ENCODE measurements at places on chromosomes 12 and 14.

GRCh38 chr12:122138616-122139015 is 35.4 kb downstream of the IL31 start:
- DNase-seq: no peak

GRCh38 chr12:75611041-75611440 is 99.6 kb upstream of the KRR1 start:
- peak; percentile 40 for DNase-seq

DNA sequence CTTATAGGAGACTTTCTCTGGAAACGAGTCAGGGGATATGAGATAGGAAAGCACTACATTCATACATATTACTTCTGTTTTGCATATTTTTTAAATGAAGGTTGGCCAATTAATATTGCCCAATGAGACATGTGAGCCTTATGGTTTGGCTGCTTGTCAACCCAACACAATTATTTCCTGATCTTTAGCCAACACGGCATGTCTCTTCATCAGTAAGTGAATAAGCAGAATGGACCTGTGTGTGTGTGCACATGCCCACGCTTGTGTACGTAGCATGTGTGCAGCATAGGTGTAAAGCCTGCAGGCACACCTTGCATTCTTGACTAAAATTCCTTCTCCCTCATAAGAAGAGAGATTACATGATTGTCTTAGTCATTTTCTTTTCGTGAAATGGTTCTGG is 88.3 kb downstream of the STON2 start:
- no peak for DNase-seq

DNA sequence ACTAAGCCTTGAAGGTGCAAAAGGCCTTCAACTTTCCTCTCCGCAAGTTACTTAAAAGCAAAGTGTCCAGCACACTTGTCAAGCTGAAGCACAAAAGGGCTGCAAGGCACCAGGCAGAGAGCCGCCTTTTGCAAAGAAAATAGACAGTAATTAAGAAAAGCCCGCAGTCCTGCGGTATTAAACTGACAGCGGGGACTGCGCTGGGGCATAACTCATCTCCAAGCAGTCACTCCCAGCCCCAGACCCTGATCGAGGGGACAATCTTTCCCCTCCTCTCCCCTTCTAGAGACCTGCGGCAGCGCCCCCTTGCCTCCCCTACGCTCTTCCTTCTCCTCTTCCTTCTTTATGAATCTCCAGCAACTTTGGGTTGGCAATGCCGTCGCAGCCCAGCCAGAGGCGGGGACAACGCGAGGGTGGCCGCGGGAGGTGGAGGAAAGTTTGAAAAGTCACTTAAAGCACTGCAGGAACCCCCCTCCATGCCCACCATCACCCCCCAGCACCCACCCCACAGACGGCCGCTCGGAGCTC is 200.9 kb upstream of the CAND1 start:
- peak; percentile 76 for DNase-seq

GRCh38 chr12:131118371-131118770 is 164.7 kb downstream of the ADGRD1 start:
- DNase-seq: no peak

GRCh38 chr12:25855716-25856115 is 102.8 kb upstream of the RASSF8 start:
- DNase-seq: no peak

DNA sequence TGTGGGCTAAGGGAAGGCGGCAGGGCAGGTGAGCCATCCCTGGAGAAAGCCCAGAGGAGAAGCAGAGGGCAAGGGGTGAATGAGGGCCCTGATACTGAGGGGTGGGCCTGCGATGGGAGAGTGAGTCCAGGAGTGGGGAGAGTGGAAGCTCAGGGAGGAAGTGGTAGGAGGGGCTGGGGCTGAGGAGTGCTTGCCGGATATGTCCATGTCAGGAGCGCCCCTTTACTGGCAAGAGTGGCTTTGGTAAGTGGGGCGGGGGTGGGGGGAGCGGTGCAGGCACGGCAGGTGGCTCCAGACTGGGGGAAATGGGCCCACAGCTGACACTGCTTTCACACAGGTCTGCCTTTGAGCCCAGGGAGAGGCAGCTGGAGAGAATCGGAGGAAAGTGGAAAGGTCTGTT is 86.4 kb upstream of the GPR68 start:
- DNase-seq: no peak

- no peak for DNase-seq
Measured at GRCh38 chr12:104507672-104508071, 50.9 kb downstream of the CHST11 start.

DNA sequence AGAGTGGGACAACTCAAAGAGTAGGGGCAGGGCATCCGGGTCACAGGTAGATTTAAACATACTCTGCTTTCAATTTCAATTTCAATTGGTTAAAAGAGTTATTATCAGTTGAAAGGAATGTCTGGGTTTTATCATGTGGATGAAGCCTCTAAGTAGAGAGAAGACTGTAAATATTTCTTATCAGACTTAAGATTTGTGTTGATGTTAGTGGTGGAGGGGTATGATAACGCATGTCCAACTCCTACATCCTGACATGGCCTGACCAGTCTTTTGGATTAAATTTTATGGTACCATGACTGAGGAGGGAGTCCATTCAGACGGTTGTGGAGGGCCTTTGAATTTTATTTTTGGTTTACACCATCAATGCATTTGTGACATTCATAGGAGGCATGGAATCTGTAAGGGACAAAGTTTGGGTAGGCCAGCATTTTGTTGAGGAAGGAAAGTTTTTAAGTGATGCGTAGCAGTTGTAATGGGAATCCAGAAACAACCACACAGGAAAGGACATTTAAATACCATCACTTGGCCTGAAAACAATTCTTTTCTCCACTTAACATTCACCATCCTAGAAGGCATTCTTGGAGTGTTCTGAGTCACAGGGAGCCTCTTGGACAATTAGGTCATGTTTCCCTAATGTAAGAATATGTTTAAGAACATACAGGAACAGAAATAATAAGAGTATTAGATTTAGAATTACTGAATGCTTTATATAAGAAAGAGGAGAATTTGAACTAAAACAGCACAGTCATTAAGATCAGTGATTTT is 371.9 kb downstream of the ATP23 start:
- no peak for DNase-seq

DNA sequence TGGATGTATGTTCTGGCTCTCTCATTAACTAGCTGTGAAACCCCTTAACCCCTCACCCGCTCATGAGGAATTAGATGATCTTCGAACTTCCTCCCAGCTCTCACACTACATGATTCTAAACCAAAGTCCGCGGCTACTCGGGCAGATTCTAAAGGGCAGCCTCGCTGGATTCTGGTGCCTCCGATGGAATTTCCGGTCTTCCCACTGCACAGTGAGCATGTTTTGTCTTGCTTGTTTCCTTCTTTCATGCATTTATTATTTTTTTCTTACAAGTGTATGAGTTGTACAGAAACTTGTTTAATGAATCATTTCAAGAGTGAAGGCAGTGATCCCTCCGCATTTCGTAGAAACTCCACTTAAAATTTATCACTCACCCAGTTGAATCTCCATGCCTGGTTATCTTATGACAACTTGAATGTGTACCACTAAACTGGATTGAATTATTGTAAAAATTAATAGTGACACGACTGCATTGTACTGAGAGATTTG is 4.5 kb upstream of the HCAR3 start:
- DNase-seq: no peak

DNA sequence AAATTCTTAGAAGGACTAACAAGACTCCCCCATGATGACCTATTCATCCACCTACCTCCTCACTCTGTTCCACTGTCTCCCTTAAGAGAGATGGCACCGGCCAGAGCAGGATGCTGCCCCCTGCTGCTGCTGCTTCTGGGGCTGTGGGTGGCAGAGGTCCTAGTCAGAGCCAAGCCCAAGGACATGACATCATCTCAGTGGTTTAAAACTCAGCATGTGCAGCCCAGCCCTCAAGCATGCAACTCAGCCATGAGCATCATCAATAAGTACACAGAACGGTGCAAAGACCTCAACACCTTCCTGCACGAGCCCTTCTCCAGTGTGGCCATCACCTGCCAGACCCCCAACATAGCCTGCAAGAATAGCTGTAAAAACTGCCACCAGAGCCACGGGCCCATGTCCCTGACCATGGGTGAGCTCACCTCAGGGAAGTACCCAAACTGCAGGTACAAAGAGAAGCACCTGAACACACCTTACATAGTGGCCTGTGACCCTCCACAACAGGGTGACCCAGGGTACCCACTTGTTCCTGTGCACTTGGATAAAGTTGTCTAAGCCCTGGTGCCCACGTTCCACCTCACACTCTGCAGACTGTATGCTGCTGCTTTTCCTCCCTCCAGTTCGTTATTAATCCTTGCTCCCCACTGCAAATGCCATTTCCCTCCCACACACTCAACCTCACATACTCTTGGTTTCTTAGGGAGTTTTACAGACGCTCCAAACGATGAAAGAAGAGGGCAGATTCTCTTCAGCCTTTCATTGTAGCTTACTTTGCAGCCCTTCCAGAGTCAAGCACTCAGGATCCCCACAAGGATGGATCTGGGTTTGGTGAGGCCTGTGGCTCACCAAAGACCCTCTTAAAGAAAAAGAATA is at the start of gene RNASE8:
TSS of gene RNASE8 (plus strand) at position 20 of the 873 bp plus-strand sequence. CDS start at position 91, 71 bp downstream.
- no peak for DNase-seq

GRCh38 chr12:71662849-71663560 is 643 bp downstream of the ZFC3H1 start:
- peak; percentile 73 for DNase-seq

GRCh38 chr14:32603992-32604565 is 275.0 kb downstream of the AKAP6 start:
- no peak for DNase-seq

Data from GM23338 (cell line).